ENCODE measurements at places on chromosomes 7 and 10.

DNA sequence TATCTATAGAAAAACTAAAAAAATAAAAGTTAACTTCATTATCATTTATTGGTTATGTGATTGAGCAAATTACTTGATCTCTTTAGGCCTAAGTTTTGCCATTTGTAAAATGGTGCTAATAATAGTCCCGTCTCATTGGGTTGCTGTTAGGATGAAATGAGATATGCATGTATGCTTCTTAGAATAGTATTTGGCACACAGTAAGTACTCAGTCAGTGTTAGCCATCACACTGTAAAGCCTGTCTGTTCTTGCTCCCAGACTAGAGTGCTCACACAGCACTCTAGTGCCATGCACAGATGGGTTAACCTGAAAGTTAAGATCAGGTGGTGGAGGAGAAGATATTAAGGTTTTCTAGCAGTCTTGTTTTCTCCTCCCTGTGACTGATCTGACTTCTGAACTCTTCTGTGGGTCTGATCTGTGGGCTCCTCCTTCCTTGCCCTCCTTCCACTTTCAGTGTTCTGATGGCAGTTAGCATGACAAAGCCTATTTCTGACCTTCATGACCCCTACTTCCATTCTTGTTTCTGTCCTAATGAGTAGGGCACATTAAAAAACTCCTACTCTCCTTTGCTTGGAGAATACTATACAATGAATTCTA is 167.5 kb downstream of the RNLS start:
- no peak for DNase-seq

GRCh38 chr7:88254721-88255424 is 35.0 kb upstream of the SRI start:
- peak; percentile 18 for DNase-seq

DNA sequence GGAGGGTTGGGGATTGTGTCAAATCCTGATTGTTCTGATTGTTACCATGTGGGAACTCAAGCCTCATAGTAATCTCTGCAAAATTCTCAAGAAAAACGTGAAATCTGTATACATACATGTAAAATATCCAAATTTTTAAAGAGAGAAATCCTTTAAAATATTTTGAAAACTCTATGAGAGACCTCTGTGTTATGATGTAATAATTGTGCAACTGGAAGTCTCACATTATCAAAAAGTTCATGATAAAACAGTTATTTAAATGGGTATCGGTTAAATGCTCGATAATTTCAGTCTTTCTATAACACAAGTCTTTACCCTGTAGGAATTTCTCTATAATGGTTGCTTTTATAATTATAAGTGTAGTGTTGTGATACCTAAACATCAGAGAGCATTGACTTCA is 95.5 kb downstream of the TMEM26 start:
- DNase-seq, result no peak

DNA sequence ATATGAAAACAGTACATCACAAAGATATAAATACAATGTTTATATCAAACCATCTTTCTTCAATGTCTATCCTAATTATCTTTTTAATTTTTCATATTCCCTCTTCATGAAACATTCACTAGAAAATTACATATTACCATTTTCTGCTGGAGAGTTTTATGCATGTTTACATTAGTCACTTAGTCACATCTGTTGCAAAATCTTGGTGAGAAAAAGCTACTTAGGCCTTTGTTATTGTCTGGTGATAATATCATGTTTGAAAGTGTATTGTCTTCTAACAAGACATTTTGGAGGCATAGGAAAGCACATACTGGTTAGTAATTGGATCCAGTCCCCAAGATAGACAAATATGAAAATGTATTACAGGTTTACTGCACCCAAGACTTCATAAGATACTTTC is 163.6 kb downstream of the GNAI1 start:
- DNase-seq, result no peak

- no peak for DNase-seq
Measured at GRCh38 chr7:13031468-13031867, 344.0 kb downstream of the ARL4A start.

GRCh38 chr7:51027935-51028830 is 245.5 kb upstream of the GRB10 start:
- DNase-seq, result no peak

Data from D341Med (cell line).